NCI-H187 (cell line): ENCODE measurements at places on chromosomes 16 and 17.

DNA sequence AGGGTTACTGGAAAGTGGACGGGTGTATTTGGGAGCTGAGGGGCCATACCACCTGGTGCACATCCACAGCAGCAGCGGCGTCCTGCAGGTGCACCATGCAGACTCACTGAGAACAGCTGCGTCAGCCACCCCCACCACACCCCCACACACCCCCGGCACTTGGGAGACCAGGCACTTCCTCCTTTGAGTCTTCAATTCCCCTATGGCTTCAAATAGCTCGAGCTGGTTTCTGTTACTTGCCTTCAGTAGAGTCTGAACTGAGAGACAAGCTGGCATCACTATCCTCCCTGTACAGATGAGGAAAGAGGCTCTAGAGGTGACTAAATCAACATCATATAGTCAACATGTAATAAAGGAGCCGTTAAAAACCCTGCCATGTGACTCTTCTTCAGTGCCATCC, 15.4 kb downstream of the CUEDC1 start:
- peak; percentile 83 for DNase-seq

DNA sequence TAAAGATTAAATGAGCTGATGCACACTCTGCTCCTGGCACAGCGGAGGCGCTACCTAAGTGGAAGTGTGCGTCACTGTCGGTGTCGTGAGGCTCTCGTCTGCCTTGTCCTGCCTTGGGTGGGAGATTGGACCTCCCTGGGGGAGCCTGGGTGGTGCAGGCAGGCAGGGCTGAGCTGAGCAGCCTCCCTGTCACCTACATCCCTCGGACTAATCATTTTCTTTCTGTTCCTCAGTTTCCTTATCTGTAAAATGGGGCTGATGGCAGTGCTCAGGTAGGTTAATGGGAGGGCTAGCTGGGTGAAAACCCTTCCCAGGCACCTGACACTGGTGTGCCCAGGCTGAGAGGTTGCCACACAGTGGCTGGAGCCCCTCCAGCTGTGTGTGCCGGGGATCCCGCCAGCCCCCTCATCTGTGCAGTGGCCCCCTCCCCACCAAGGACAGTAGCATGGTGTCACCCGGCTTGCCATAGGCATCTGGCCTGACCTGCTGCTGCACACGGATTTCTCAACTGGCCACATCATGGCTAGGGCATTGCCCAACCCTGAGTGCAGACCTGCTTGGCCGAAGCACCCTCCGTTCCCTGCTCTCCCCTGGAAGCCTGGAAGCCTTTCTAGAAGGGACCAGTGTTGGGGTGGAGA, 4.3 kb downstream of the ADCY7 start:
- DNase-seq = no peak

- no peak for DNase-seq
Measured at GRCh38 chr16:54903047-54903446, 27.6 kb upstream of the IRX5 start.

- DNase-seq = no peak
Measured at GRCh38 chr16:49340466-49340865, 33.1 kb upstream of the C16orf78 start.

GRCh38 chr16:30490210-30490609, 17.7 kb downstream of the ITGAL start:
- DNase-seq = no peak

DNA sequence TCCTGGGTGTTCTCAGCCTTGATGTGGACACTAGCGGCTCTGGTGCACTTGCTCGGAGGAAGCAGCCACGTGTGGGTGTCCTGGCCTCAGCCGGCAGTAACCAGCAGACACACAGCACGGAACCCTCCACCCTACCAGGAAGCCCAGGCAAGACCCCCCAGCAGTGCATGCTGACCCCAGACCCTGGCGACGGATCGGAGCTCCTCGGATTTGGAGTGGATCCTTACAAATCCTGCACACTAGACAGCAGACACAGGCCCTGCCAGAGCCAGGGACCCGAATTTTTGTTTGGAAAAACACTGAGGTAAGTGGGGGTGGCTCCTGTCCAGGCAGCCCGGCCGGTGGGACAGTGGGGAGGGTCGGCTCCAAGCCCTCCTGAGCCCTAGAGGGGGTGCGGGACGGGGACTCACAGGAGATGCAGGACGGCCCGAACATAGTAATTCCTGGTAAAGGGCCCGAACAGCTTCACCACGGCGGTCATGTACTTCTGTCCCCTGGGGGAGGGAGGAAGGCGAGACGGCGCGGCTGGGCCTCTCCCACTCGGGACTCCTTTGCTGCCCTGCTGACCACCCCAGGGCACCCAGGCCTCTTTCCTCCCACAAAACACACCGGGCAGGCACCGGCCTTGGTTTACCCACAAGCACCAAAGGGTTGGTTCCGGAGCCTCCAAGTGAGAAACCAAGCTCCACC, 4.4 kb downstream of the CYBA start:
- no peak for DNase-seq

DNA sequence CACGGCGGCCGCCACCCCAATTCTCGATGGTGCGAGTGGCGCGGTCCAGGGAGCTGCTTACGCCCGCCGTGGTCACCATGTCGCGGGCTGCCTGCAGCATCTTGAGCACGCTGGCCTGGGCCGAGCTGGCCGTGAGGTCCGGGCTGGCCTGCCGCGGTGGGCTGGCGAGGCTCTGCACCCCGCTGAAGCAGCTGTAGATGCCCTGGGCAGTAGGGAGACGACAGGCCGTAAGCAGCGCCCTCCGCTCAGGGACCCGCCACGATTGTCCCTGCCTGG, 16.4 kb downstream of the GRIN2C start:
- DNase-seq = no peak

DNA sequence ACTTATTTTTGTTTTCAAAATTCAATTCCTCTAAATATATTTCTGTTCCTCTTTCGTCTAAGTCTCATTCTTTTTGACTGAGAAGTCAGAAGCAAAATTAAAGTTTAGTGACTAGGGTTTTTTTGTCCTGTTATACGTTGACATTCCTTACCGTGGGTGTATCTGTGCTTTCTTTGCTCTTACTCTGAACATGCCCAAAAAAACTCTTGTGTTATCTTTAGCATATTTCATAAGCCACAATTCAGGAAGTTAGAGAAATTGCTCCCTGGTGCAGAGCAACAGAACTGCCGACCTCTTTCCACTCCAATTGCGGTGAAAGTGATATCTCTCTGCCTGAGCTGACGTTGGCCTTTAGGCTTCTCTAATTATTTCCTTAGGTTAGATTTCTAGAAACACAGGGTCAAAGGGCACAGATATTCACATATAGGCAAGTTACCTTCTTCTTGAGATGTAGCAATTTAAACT, 65.7 kb downstream of the CENPV start:
- DNase-seq = no peak

DNA sequence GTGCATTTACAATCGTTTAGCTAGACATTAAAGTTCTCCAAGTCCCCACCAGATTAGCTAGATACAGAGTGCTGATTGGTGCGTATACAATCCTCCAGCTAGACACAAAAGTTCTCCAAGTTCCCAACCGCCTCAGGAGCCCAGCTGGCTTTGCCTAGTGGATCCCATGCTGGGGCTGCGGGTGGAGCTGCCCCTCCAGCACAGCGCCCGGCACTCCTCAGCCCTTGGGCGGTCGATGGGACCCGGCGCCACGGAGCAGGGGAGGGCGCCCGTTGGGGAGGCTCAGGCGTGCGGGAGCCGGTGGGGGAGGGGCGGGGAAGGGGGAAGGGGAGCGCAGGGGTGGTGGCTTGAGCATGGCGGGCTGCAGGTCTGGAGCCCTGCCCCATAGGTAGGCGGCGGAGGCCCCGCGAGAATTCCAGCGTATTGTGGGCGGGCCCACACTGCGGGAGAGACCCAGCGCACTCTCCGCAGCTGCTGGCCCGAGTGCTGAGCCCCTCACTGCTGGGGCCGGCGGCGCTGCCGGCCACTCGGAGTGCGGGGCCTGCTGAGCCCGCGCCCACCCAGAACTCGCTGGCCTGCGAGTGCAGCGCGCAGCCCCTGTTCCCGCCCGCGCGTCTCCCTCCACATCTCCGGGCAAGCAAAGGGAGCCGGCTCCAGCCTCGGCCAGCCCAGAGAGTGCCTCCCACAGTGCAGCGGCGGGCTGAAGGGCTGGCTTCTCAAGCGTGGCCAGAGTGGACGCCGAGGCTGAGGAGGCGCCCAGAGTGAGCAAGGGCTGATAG, 907.5 kb downstream of the CDH8 start:
- DNase-seq = no peak

DNA sequence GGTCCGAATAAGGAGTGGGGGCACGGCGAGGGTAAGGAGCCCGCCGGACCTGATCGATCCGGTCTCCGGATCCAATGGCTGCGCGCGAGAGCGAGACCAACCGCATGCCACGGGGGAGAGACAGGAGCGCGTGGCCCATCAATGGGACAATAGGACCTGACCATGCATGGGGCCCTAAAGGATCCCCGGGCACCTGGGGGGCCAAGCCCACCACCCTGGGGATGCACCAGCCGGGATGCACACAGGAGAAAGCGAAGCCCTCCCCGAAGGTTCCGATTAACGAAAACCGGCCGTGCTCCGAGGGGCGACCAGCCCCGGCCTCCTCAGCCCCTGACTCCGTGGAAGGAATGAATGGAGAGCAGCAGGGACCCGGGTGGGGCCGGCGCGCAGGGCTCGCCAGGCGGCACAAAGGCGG, 525 bp downstream of the JPT1 start:
- DNase-seq = no peak

DNA sequence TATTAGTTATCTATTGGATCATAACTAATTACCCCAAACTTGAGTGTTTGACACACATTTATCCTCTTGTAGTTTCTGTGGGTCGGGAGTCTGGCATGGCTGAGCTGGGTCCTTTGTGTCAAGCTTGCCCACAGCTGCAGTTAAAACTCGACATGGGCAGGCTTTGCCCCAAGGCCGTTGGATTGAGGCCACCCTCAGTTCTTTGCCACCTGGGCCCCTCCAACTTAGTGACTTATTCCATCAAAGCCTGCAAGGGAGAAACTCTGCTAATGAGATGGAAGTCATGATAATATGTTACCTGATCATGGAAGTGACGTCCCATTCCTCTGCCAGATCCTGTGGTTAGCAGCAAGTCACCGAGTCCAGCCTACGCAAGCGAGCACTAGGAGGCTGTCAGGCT, 17.2 kb downstream of the TBCD start:
- no peak for DNase-seq

- DNase-seq = no peak
Measured at GRCh38 chr16:10933865-10934264, 8.4 kb downstream of the DEXI start.

GRCh38 chr16:23505180-23505665, 5.1 kb downstream of the GGA2 start:
- no peak for DNase-seq

DNA sequence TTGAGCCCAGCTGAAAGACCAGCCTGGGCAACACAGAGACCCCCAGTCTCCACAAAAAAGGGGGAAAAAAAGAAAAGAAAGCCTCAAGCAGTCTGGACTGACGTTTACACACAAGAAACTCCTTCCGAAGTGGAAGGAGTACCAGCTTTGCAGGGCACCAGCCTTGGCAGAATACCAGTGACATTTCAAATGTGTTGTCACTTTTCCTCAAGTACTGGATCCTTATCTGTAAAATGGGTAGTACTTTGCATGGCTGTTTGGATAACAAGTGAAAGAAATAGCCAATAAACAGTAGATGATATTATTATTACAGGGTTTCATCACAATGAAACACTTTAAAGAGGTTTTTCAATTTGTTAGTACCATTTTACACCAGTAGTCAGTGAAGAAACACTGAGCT, 14.2 kb downstream of the YWHAE start:
- DNase-seq = no peak

GRCh38 chr17:2736956-2737355, 12.5 kb downstream of the CCDC92B start:
- no peak for DNase-seq

DNA sequence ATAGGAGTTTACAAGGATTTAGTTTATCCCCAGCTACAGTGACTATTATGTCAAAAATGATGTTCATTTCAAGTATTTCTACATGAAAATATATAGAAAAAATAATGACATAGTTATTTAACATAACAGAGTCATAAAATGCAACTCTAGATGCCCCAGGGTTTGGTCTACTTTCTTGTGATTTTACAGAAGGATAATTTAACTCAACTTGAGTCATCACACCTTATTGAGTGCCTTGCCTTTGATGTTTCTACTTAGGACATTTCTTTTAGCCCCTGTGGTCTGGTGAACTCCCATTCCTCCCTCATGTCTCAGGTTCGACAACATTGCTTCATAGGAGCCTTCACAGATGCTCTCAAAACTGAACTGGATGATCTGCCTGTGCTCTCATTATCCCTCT, 2.0 kb downstream of the KRT20 start:
- DNase-seq = no peak

GRCh38 chr17:44533533-44534246, 23.6 kb upstream of the FZD2 start:
- peak; percentile 51 for DNase-seq

DNA sequence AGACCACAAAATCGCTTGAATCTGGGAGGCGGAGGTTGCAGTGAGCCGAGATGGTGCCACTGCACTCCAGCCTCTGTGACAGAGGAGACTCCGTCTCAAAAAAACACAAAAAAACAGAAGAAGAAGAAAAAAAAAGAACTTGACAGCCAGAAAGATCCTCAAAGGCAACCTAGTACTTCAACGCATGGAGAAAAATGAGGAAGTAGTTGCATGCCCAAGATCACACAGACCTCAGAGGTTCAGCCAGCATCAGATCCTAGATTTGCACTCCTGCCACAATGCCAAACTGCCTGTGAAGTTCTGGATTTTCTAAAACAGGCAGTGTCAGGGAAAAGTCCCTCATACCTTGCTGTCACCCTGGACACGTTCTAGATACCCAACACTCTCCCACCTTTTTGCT, 1.5 kb downstream of the ATPAF2 start:
- DNase-seq = no peak

- DNase-seq = no peak
Measured at GRCh38 chr17:13492737-13493122, 109.0 kb downstream of the HS3ST3A1 start.

- DNase-seq = no peak
Measured at GRCh38 chr17:58960068-58960467, 146.6 kb downstream of the TRIM37 start.

DNA sequence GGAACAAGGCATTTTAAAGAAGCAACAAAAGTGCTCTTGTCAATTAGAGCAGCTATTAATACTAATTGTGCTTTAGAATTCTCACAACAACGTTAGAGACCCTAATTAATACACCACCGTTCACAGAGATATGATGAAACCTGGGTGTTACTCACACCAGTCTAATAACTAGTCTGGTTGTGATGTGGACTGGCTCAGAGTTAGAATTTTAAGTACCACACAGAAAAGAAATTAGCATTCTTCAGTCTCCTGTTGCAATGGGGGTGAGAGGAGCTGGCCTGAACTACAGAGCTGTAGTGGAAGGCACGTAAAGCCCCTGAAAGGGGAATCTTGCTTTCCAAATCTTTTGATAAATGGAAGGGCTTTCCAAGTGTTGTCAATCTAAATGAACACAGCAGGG, 240.8 kb upstream of the TOX3 start:
- DNase-seq = no peak
